ENCODE measurements at places on chromosomes 3 and 15. TPM values are rescaled to one million over a fixed set of nuclear protein-coding genes. Genes with fewer than 3 reads are reported as not detected.

UBA7 gene
- total RNA-seq: 1.9 TPM

DNA sequence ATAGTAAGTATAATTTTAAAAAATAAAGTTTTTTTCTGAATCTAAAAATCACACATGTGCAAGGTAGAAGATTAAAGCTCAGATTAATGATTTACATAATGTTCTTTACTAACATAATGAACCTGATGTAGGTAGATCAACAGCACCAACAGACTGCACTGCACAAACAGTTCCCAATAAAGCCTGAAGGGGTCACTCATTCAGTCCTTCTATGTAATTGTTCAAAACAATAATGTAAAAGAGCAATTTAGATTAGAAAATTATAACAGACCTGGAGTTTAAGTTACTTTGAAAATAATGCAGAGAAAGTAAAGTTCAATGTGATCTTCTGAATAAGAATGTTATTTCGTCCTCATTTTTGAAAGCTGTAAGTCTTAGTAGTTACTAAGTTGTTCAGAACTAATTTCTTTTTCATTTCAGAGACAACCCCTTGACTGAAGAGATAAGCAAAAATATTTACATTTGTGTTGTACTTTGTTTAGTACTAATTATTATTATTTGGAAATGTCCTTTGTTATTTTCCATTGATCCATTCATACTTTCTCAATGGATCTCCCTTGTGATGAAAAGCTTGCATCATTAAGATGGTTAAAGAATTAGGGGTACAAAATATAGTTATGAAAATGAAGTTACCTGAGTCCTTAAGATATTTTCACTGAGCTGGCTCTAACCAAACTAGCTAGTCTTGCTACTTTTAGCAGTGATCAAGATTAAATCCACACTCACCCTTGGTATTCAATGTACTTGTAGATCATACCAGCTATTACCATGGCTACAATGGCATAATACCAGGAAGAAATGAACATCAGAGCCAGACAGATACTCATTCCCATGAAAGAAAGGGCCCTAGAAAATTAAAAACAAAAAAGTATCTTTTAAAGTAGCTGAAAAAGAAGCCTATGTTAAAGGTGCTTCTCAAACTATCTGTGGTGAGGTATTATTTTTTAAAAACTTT is 16.8 kb downstream of the EMC4 start:
- no peak for DNase-seq

- DNase-seq: no peak
Measured at GRCh38 chr3:172355836-172356235, 92.4 kb downstream of the GHSR start.

DNA sequence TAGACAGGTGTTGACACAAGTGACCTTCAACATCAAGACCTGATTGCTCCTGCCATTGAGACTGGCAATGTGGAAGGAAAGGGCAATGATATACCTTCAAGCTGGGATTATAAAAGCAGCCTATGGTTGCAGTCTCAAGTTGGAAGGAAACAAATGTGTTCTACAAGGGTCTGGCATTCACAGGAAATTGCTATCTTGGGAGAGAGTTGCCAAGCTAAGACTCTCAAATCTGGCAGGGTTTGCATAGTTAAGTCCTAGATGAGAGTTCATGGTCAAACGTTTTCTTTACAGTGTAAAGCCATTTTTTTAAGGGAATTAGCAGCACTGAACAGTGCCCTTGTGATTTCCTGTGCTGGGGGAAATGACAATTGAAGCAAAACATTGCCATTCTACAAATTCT is 546.9 kb upstream of the CFAP20DC start:
- no peak for DNase-seq
